ENCODE measurements at places on chromosomes 16 and 17.
A peak's percentile ranks its signal among the peaks of the same experiment; 100 is the strongest.

DNA sequence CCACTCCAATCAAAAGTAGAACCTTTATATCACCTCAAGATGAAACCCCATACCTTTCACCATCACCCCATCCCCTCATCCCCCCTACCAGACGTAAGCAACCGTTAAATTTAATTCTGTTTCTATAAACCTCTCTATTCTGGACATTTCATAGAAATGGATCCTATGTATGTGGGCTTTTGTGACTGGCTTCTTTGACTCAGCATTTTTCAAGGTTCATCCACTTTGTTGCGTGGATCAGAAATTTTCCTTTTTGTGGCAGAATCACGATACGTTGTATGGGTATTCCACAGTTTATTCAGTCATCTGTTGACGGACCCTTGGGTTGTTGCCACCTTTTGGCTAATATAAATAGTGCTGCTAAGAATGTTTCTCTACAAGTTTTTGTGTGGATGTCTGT, 8.6 kb downstream of the PLCG2 start:
- no peak for DNase-seq

- DNase-seq, result no peak
Observed at GRCh38 chr17:68612209-68612922, 11.2 kb upstream of the FAM20A start.

- peak; percentile 25 for DNase-seq
Observed at GRCh38 chr16:1194665-1195392, 30.2 kb downstream of the TPSG1 start.

DNA sequence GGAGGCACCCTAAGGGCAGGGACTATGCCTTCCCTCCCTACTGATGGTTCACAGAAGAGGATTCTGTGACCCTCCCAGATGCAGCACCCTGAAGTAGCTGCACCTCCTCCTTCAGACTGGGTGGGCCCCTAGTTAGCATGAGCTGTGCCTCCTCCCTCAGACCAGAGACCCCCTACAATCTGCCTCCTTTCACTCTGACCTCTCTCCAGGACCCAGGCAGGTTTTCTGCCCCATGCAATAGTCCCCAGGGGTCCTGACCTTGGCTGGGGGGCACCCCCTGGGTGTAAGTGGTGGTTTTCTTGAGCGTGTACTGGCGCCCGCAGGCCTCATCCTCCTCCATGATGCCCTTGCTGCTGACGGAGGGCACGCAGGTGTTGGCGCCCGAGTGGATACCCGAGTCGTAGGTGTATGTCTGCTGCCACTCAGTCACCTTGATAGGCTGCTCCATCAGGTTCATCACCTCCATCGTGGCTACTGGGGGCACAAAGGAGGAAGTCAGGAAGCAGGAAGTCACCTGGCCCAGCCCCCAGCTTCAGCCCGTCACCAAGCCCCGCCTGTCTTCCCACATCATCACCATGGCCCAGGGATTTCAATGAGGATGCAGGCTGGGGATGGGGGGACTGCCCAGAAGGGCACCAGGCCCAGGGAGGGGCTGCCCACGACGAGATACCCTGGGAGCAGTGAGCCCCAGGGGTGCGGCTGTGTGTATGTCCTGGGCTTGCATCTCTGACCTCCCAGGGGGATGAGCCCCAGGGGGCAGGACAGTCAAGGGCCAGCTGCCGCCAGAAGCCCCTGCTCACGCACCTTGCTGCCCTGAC, 14.9 kb downstream of the JUP start:
- no peak for DNase-seq

DNA sequence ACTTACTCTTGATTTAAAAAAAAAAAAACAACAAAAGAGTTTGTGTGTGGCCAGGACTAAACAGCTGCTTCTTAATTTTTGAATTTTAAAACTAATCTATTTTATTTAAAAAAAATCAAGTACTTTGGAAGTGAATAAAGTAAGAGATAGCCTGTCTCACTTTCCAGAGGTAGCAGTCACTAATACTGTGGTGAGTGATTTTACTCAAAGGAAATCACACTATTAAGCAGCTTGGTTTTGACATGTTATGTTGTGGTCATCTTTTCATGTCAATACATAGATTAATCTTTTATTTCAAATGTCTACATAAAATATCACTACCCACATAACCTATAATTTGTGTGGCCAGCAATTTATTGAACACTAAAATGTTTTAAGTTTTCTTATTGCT, 102.2 kb upstream of the HLF start:
- no peak for DNase-seq

DNA sequence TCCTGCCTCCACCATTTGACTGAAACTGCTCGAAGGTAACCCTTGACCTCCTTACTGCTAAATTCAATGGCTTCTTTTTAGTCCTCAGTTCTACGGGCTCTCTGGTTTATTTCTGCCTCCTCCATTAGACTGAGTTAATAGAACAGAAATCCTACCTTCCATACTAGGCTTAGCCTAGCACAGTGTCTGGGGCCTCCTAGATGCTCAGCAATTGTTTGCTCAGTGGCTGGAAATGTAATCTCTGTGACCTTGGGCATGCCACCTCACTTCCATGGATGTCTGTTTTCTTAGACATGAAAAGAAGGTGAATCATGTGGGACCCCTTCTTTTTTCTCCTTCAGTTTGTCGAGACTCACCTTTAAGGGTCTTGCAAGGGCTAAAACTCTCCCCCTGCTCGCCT, 19.7 kb downstream of the NXPH3 start:
- no peak for DNase-seq

DNA sequence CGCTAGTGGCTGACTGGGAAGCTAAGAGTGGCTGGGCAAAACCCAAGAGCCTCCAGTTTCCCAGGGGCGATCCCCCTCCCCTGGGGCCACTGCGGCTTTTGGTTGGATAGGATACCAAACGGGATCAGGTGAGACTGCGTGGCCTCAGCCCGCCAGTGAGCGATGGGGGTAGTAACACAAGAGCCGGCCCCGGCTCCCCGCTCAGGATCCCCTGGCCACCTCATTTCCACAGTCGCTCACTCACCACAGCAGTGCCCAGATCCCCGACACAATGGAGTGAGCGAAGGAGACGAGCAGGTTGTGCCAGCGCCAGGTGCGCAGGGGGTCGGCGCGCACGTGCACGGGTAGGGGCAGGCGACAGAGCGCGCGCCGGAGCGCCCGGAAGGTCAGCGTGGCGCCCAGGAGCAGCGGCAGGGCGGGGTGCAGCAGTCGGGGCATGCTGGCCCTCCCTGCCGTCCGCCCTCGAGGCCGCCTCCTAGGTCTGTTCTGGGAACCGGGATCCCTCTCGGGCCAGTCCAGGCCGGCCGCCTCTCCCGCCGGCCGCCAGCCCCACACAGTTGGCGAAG, 290 bp downstream of the TLCD1 start:
- no peak for DNase-seq

DNA sequence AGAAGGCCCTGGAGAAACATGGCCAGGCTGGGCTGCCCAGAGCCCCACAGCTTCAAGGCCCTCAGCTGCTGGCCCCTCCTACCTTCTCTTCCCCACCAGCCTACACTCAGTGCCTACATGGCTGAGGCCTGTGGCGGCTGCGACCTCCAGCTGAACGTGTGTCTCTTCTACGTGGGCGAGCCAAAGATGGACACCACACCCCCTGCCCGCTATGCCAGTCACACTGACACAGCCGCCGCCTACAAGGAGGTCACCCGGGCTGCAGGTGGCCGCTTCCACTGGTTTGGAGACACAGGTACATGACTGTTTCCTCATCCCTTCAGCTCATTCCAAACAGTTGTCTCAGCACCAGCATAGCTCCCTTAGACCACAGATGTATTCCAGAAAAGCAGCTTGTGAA, 29.5 kb upstream of the SDR42E2 start:
- DNase-seq, result no peak

GRCh38 chr16:68999114-68999513, 106.3 kb upstream of the HAS3 start:
- DNase-seq, result no peak

GRCh38 chr17:2378905-2379304, 22.0 kb downstream of the MNT start:
- DNase-seq, result no peak

- peak; percentile 20 for DNase-seq
Observed at GRCh38 chr17:8629371-8630226, 926 bp downstream of the MYH10 start.

- no peak for DNase-seq
Observed at GRCh38 chr17:3448059-3448665, 14.5 kb upstream of the OR1E2 start.

GRCh38 chr16:29983420-29984136, 9.9 kb downstream of the TAOK2 start:
- no peak for DNase-seq

DNA sequence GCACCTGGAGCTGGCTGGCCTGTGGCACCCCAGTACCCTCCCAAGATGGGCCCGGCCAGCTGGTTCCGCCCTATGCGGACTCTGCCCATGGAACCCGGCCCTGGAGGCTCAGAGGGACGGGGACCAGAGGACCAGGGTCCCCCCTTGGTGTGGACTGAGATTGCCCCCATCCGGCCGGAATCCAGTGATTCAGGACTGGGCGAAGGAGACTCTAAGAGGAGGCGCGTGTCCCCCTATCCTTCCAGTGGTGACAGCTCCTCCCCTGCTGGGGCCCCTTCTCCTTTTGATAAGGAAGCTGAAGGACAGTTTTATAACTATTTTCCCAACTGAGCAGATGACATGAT, 12.0 kb downstream of the TBX21 start:
- no peak for DNase-seq

- no peak for DNase-seq
Observed at GRCh38 chr17:55215711-55216110, 49.0 kb upstream of the HLF start.

DNA sequence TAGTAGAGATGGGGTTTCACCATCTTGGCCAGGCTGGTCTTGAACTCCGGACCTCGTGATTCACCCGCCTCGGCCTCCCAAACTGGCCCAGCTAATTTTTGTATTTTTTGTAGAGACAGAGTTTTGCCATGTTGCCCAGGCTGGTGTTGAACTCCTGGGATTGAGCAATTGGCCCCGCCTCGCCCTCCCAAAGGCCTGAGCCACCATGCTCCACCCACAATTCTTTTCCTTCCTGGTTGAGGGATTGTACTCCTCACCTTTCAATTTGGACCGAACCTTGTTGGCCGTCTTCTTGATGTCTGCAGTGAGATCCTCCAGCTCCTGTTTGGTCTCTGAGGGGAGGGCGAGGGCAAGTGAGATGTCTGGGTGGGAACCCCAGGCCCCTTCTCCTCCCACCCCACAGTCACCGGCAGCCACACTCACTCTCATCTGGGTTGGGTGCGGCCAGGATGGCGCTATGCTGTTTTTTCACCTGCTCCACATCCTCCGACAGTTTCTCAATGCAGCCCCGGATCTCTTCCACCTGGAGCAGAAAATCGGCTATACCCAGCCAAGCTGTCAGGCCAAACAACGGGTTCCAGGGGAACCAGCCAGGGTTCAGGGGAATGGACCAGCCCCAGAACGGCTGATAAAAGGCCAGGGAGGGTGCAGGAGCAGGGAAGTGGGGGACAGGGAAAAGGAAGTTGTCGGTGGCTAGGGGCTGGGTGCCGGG, 9.6 kb downstream of the STX1B start:
- DNase-seq, result no peak
